Stimulated activated CD8-positive, alpha-beta memory T cell treated with anti-CD3 and anti-CD28 coated beads, Interleukin-4, amount 100 ng/mL, for 1 hour (primary cell): ENCODE measurements at places on chromosomes 5 and 9.

DNA sequence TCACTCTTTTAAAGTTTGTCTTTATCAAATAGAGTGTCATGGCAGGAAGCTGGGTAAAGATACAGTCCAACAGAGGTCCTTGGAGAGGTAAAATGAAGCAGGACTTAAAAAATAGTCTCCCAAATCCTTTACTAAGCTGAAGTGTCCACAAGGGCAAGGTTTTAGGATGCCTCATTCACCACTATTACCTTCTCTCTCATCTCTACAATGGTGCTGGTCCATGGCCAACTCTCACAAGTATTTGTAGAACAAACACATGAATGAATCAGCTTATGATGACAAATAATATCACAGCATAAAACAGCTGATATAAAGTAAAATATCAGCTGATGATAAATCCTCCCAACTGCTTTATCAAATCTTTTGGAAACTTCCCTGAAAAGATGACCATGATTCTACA is 162.3 kb upstream of the ZNF462 start:
- no peak for DNase-seq

- DNase-seq = no peak
Measured at GRCh38 chr5:137487600-137487999, 11.5 kb downstream of the SPOCK1 start.

GRCh38 chr5:6410421-6410820 is 32.1 kb upstream of the MED10 start:
- DNase-seq = no peak

GRCh38 chr5:21623831-21624230 is 1229.3 kb downstream of the CDH12 start:
- DNase-seq = no peak

- no peak for DNase-seq
Measured at GRCh38 chr9:2469681-2470221, 151.8 kb upstream of the VLDLR start.

- no peak for DNase-seq
Measured at GRCh38 chr5:158017469-158017868, 158.5 kb upstream of the CLINT1 start.

GRCh38 chr5:127411381-127411780 is 106.1 kb upstream of the PRRC1 start:
- no peak for DNase-seq

DNA sequence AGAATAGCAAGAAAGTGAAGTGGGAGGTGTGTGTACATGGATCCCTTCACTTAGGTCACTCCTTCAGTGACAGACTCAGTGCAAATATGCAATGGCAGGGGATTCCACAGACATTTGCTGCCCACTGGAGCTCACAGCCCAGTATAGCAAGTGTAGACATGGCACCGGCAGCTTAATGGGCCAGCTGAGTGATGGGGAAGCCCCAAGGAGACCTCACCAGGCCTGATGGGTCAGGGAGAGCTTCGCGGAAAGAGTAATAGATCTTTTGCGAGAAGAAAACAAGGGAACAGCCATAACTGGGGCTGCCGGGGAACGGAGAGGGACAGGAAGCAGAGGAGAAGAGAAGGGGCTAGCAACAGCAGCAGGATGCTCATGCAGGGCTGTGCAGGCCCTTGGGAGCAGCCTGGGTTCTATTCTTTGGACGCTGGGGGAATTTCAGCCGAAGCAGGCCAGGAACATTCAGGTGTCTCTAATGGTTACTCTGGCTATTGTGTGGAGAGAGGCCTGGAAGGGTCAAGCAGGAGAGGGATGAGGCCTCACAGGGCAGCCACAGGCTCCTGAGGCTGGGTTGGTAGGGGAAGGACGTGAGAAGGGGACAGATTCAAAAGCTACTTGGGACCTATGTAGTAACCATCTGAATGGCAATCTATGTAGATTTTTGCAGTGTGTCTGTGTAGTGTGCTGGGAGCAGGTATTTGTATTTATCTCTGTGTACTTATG is 27.0 kb downstream of the TCF7 start:
- DNase-seq = no peak

GRCh38 chr9:110259566-110259965 is 3.3 kb upstream of the TXN start:
- DNase-seq = no peak

GRCh38 chr5:171310212-171310818 is 1.3 kb downstream of the TLX3 start:
- no peak for DNase-seq

DNA sequence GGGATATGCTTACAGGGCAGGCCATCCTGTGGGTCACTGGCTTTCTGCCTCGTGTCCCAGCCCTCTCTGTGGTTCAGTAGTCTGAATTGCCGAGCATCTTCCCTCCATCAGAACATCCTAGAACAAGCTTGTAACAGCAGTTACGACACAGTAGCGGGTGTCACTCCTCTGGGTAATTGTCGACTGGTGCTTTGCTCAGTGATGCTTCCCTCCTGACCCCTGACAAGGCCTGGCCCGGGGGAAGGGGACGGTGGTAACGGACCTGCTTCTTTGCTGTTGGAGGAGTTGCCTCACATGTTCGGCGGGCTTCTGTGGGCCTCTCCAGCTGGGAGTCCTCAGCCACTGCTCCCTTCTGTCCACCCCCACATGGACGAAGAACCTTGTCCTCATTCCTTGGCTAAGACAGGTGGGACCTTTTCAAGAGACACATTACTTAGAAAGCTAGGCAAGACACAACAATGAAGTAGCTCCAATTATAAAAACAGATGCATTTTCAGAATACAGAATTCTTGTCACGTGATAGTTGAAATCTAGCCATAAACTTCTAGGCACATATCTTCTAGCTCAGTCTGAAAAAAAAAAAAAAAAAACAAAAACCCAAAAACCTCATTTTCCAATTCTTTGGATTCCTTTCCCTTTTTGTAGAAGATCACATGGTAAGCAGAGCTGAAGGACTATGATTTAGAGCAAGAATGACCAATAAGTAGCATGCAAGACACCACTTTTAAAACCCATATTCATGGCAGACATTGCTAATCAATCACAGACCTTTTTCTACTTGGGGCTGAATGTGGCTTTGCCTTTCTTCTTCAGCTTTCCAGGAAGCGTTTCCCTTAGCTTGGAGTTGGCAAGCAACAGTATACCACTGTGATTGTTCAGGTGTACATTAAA is 25.0 kb downstream of the HMCN2 start:
- DNase-seq = no peak

GRCh38 chr9:16619914-16620520 is 250.5 kb downstream of the BNC2 start:
- no peak for DNase-seq

- DNase-seq = no peak
Measured at GRCh38 chr5:167346461-167346860, 945.0 kb upstream of the WWC1 start.

DNA sequence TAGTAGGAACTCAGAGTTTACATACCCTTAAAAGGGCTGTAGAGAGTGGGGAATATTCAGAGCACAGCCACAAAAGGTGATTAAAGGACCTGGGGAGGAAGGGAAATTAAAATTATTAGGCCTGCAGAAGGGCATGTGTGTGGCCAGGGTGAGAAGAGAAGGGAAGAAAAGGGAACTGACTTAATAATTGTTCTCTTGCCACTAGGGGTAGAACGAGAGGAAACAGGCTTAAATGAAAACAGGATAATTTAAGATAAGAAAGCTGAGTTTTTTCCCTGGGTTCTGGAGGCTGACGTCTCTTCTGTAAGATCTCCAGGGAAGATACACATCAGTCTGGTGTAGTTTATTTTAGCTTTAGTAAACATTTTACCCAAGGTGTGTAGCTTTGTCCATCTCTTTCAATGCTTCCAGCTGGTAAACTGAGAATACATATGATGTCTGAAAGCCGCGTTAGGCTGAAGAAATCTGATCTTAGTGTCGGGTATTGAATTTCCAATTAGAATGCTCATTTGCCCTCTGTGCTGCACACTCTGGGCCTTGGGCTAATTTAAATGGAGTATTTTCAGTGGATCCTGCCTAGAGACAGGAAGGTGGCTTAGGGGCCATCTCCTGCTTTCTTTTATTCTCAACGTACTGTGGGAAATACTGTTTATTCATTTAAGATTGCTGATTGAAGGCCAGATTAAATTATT is 416.8 kb downstream of the TMEM38B start:
- no peak for DNase-seq

DNA sequence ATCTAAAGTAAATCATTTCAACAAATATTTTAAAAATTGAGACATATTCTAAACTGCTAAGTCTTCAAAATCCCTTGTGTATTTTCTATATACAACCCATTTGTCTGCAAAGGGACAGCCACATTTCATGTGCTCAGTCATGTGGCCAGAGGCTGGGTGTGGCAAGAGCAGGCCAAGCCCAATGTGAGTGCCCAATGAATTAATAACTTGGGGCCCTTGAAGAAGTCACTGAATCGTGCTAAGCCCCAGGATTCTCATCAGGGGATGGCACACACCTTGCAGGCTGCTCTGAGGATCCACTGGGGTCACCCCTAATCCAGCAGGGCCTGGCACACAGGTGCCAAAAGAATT is 78.2 kb upstream of the SMIM23 start:
- no peak for DNase-seq

GRCh38 chr5:32449262-32449661 is 4.7 kb upstream of the ZFR start:
- DNase-seq = no peak

GRCh38 chr5:180803181-180804128 is 849 bp upstream of the MGAT1 start:
- peak; percentile 70 for DNase-seq

GRCh38 chr9:136059321-136059791 is 35.7 kb downstream of the NACC2 start:
- DNase-seq = no peak

- no peak for DNase-seq
Measured at GRCh38 chr5:164345173-164345849, 839.9 kb downstream of the MAT2B start.

GRCh38 chr5:170632266-170632984 is 128.6 kb downstream of the KCNIP1 start:
- DNase-seq = no peak

- no peak for DNase-seq
Measured at GRCh38 chr5:174234388-174234787, 188.9 kb downstream of the NSG2 start.

DNA sequence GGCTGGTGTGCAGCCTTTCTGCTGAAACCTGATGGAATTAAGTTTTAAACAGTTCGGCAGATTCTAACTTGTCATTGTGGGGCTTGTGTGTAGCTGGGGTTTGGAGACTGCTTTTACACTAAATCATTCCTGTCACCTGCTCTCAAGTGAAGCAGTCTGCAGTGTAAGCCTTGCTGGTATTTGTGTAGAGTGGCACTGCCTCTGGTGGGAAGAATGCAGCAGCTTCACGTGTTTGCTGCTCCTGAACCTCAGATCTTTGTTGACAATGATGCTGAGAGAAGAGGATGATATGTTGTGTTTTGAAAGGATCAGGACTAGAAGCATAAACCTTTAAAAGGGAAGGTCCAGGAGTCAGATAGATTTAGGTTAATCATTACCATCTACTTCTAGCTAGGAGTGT is 88.1 kb downstream of the KDM4C start:
- DNase-seq = no peak

- no peak for DNase-seq
Measured at GRCh38 chr9:120845255-120845654, 2.5 kb upstream of the PSMD5 start.

DNA sequence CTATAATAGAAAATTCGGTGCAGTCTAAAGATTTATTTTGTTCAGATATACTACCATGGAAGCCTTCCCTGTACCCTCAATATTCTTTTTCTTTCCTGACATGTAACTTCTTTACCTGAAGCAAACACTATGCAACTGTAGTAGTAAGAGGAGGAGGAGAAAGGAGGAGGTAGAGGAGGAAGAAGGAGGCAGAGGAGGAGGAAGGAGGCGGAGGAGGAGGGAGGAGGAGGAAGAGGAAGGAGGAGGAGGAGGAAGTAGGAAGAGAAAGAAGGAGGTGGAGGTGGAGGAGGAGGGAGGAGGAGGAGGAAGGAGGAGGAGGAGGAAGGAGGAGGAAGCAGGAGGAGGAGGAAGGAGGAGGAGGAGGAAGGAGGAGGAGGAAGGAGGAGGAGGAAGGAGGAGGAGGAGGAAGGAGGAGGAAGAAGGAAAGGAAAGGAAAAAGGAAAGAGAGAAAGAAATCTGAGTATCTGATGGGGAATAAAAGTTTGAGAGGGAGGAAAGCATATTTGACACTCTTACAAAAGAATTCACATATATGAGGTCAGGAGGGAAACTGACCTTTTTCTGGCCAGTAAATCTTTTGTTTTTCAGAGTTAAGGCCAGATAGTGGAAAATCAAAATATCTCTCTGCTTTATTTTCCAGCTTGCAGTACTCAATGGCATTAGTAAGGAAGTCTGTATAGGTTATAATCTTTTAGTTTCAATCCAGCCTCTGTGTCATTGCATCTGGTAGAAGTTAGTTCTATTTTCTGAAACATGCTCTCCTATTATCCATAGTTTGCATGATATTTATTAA is 114.5 kb upstream of the LPAR1 start:
- DNase-seq = no peak

DNA sequence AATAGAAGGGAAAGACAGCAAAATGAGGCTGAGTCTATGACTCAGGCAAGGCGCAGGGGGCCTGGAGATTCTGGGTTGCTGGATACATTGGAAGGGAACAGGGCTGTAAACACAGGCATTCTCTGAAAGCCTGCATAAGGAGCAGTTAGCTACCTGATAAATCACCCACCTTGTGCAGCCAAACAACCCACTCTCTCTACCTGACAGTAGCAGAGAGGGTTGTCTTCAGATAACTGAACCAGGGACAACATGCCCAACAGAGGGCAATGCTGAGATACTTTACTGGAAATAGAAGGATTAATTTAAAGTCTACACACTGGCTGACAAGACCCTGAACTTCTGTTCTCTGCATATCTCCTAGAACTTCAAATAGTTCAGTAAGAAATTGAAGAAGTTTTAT is 161.6 kb downstream of the KCTD16 start:
- DNase-seq = no peak

DNA sequence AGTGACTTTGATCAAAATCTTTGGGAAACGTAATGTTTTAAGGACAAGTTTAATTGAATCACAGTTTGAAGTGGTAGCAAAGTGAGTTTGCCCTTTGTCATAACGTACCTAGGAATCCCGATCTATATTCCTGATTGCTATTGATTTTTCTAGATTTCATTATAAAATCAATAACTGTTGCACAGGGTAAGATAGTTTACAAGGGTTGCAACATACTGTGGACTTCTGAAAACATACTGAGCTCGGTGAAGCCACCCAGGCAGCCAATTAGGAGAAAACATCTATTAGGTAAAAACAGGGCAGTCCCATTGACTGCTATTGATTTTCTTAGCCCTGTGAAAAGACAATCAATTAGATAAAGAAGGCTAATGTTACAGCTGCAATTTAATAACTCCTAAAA is 659.9 kb downstream of the ISL1 start:
- no peak for DNase-seq

- DNase-seq = no peak
Measured at GRCh38 chr5:159304961-159305595, 25.2 kb downstream of the IL12B start.

DNA sequence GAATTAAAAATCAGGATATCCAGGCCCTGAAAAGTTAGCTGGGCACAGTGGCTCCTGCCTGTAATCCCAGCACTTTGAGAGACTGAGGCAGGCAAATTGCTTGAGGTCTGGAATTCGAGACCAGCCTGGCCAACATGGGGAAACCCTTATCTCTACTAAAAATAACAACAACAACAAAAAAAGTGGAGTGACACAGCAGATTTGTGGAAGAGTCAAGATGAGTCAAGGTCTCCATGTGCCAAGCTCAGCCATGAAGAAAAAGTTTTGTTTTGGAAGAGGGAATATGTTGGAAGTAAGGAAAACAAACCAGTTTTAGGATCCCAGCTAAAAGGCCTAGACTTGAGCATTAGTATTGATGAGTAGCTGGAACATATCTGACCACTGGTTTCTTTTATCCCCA is 14.7 kb downstream of the LRRC70 start:
- DNase-seq = no peak
